ENCODE measurements at places on chromosomes 12 and 14.

DNA sequence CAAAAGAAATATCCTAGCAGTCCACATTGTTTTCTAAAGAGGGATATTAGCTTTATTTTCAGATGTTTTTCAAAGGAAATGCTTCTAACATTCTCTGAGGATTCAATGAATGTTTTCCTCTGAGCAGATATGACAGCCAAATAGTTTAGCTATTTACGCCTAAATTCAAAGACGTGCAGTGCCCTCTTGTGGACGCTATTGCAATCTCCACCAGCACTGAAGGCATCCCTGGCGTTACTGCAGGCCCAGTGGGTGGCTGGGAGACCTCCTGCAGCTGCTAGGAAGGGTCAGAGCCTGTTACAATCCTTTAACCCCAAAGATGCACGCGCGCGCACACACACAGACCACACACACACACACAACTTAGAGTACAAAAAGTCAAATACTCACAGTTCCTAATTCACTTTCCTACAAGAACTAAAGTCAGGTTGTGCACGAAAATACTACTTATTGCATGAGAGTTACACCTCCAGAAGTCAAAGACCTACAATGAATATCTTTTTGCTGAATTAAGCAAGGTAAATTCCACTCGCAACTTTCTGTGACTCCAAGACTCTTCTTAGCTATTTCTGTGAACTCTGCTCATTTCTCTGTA lies 589.3 kb upstream of the TMEM132C start:
- no peaks in the 10 kb centered on the region for H3K4me1 ChIP-seq
- H3K4me3 ChIP-seq = no peak overlapping the region
- H3K27ac ChIP-seq = no peak overlapping the region
- DNase-seq = peak; percentile 51

DNA sequence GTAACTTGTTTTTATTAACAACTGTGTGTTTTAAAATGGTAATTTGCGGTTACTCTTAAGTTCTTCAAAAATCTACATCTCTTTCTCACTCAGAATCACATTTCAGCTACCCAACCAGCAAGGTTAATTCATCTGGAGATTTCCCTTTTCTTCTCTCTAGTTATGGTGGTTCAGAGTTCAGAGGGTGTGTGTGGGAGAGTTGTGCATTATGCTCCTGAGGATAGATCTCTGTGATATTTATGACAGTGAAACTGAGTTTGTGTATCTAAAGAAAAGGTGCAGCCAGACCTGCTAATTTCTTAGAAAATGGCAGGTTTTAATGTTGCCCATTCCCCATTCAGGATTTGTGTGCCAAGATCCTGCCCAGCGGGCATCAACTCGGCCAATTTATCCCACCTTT lies 73.8 kb downstream of the TTLL5 start:
- H3K4me1 ChIP-seq = no peaks in the 10 kb centered on the region
- H3K27ac ChIP-seq = no peak overlapping the region
- DNase-seq = no peak
- H3K4me3 ChIP-seq = no peak overlapping the region
- peaks cover 33% of the 10 kb centered on the region for H3K36me3 ChIP-seq

DNA sequence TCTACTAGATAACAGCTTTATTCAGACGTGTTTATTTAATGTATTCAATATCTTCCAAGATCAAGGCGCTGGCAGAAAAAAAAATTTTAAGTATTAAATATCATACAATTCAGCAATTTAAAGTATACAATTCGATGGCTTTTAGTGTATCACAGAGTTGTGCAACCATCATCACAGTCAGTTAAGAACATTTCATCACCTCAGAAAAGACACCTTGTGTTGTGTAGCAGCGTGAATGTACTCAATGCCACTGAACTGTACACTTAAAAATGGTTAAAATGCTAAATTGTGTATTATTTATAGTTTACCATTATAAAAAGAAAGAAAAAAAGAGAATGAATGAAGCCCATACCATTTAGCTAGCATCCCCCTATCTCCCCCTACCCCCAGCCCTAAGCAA lies 96.4 kb downstream of the RIN3 start:
- peaks cover 33% of the 10 kb centered on the region for H3K36me3 ChIP-seq
- H3K4me1 ChIP-seq = peaks cover 43% of the 10 kb centered on the region
- no peak overlapping the region for H3K27ac ChIP-seq
- H3K27me3 ChIP-seq = no peaks in the 10 kb centered on the region

GRCh38 chr14:105439179-105439578 lies 19.6 kb downstream of the MTA1 start:
- peaks cover 8% of the 10 kb centered on the region for H3K4me1 ChIP-seq
- H3K36me3 ChIP-seq = peaks cover 15% of the 10 kb centered on the region
- H3K4me3 ChIP-seq = no peak overlapping the region
- no peak overlapping the region for H3K27ac ChIP-seq

DNA sequence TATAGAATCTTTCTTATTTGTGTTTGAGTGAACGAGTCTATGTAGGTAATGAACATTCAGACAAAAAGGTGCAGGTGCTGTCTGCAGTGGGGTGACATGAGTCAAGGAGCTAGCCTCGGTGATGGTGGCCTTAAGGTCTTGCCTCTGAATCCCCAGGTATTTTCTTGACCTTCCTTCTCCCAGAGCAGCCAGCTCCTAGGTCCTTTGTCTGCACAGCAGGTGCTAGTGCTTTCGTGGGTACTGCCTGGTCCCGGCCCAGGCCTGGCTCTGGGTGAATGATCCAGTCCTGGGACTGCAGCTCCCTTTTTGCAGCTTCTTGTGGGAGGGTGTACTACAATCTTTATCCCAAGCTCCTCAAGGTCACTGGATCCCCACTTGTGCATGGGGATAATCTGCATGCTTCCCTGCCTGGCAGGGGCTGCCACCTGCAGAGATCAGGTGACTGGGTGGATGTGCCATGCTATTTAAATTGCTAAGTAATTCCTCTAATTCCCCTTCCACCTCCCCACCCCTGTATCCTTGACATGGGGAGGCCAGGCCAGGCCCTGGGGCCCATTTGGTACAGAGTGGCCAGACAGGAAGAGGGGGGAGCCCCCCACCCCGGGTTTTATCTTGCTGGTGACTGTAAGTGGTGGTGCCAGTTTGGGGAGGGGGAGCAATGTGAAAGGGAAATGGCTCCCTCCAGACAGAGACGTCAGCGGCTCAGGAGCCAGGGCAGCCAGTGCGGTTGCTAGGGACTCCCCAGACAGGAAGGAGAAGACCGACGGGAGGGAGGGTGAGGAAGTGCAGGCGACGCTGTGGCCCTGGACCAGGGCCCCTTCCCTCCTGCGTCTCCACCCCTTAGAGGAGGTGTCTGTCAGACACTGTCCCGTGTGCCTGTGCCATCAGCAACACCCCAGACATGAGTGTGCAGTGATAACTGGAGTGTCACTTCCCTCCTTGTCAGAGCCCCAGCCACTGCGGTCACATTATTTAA lies 6.7 kb downstream of the VASH1 start:
- H3K4me1 ChIP-seq = peaks cover 22% of the 10 kb centered on the region
- H3K36me3 ChIP-seq = no peaks in the 10 kb centered on the region
- H3K27me3 ChIP-seq = peaks cover 21% of the 10 kb centered on the region
- peak; percentile 67 for DNase-seq

All from activated naive CD8-positive, alpha-beta T cell treated with anti-CD3 and anti-CD28 coated beads, Interleukin-2, amount 50 U/mL, for 24 hours (primary cell).